ENCODE measurements at places on chromosomes 7 and 10. TPM values are rescaled to one million over a fixed set of nuclear protein-coding genes. Genes with fewer than 3 reads are reported as not detected.

DNA sequence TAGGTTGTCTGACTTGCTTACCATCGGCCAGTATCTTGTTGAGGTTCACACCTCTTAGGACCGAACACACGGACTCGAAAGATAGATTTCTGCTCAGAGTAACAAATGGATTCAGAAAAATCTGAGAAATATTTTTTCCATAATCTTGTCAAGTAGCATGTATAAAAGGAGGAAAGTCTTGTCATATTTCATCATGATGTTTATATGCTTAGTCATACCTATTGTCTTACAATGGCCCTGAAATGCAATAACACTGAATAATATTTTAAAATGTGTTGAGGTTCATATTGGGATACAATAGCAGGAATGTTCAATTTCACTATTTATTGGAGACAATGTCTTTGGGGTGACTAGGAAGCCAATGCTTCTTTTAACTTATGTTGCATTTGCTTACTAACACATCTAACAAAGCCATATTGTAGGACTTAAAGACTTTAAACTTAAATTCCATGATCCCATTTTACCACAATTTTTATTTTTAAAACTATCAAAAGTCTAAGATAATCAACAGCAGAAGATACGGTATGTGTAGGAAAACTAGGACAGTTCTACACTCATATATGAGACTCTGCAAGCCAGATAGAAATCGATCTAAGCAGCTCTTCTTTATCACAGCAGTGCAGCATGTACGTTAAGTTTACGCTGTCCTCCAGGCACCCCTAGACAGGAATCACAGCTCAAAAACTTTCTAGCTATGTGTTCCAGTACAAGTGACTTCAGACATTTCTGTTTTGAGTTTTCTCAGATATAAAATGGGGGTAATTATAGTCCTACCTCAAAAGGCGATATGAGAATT, 135.7 kb upstream of the CAV2 start:
- DNase-seq: no peak

- DNase-seq: no peak
Measured at GRCh38 chr7:16270844-16271243, 150.5 kb downstream of the CRPPA start.

DNA sequence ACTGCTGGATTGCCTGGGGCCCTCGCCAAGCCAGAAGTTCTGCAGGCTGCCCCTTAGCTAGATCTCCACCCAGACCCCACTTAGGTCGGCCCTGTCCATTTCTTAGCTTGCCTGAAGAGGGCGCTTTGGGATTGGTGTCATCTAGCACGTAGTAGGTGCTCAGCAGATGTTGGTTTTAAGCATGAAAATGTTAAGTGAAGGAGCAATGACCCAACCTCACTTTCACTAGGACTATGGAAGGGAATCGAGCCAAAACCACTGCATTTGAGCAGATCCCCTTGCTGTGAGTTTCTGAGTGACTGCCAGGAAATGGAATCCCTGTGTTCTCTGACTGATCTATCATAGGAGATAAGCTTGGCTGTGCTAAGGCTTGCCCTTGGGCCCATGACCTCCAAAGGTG, 131.7 kb upstream of the EEPD1 start:
- DNase-seq: no peak

The GIMAP5 gene
- 123 TPM for polyA plus RNA-seq

- no peak for DNase-seq
Measured at GRCh38 chr7:32335107-32335506, 155.1 kb downstream of the LSM5 start.

The CPVL gene
- 60.4 TPM for polyA plus RNA-seq

DNA sequence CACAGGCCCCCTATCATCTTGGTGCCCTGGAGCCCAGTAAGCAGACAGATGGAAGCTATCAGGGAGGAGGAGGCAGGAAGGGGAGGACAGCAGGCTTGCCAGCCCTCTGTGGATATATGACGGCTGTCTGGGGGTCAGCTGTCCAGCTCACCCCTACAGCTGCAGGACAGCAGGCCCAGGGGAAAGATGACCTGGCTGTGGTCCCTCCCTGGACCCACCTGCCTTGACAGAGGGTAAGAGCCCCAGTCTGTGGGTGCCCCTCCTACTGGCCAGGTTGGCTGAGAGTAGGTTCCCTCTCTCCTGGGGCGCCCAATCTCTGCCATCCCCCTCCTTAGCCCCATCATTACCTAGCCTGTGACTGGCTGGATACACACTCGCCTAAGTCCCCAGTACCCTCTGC, 62.5 kb downstream of the C10orf143 start:
- no peak for DNase-seq

The SLC26A3 gene
- polyA plus RNA-seq: not detected

The LIPF gene
- polyA plus RNA-seq: not detected

DNA sequence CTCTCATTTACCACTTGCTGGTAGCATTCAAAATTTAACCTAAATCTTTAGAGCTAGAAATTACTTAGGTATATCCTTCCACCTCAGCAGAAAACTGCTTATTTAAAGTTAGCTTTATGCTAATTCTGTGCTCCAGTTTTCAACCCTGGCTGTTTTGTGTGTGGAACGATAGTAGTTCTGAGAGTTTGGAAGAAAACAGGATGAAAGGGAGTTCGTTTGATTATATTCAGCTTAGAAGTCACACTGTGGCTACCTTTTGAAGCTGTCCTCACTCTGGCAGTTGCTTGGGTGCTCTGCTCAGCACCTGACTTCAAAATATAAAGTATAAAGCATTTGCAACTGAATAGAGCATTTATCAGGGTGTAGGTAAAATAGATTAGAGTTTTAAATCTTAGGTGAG, 2.6 kb upstream of the ASCC1 start:
- DNase-seq: no peak

DNA sequence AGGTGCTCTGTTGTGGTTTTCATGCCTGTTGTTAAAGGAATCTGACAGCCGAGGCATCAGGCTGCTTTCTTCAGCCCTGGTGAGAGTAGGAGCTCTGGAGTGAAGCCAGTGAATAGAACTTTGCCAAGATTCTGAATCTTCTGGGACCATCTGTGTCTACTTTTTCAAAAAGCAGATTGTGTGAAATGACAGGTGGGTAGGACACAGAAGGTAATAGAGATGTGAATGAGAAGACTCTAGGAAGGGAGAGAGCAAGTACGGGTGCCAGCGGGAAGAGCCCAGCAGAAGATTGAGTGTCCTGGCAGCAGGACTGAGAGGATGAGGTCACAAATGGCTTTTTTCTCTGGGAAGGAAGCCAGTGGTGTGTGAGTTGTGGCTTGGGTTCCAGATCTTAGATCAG, 429.2 kb downstream of the SDK1 start:
- no peak for DNase-seq

The PRF1 gene
- polyA plus RNA-seq: 4,156 TPM

The TCF7L2 gene
- 0.83 TPM for polyA plus RNA-seq

The COL17A1 gene
- polyA plus RNA-seq: not detected

The WDR86 gene
- 2.2 TPM for polyA plus RNA-seq

DNA sequence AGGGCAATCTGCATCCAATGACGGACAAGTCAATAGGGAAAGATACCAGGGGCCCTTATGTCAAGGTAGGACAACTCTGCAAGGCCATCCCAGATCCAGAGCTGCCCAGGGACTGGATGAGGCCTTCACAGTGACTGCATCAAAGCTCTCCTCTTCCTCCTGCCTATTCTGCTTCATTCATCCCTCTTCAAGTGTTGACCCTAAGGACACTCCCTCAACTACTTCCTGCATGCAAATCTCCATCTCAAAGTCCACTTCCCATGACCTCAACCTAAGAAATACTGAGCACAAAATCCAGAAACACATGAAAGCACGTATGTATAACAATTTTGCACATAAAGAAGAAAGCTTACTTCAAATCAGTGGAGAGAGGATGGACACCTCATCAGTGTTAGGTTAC, 182.3 kb downstream of the AVL9 start:
- DNase-seq: no peak

- DNase-seq: no peak
Measured at GRCh38 chr7:5439572-5440496, 16.2 kb upstream of the TNRC18 start.

Data from immature natural killer cell (primary cell).